ENCODE measurements at places on chromosomes 5 and 9. TPM values are rescaled to one million over a fixed set of nuclear protein-coding genes. Genes with fewer than 3 reads are reported as not detected.

Gene TMEM174
- total RNA-seq = not detected

Gene CXXC5
- total RNA-seq = 161 TPM

Gene GADD45G
- 5.9 TPM for total RNA-seq

Gene MFAP3
- 27.1 TPM for total RNA-seq

Gene UBAC1
- 32.4 TPM for total RNA-seq

Gene ARHGEF37
- total RNA-seq = 1.1 TPM

Gene KCNV2
- total RNA-seq = not detected

Gene PCDHAC2
- total RNA-seq = not detected

Gene RAD50
- 32.7 TPM for total RNA-seq

Gene PCDHGB4
- total RNA-seq = 1.8 TPM

Gene RLN2
- 3.5 TPM for total RNA-seq

Gene SPATA6L
- total RNA-seq = 1.2 TPM
